HuH-7 (cell line): ENCODE measurements at places on chromosomes 1 and 21.

- no peak for DNase-seq
Observed at GRCh38 chr1:84585803-84586202, 11.6 kb upstream of the CTBS start.

GRCh38 chr1:174269989-174270651 lies 110.8 kb downstream of the RABGAP1L start:
- DNase-seq, result no peak

GRCh38 chr1:109818271-109818987 lies 54.7 kb upstream of the EPS8L3 start:
- no peak for DNase-seq

DNA sequence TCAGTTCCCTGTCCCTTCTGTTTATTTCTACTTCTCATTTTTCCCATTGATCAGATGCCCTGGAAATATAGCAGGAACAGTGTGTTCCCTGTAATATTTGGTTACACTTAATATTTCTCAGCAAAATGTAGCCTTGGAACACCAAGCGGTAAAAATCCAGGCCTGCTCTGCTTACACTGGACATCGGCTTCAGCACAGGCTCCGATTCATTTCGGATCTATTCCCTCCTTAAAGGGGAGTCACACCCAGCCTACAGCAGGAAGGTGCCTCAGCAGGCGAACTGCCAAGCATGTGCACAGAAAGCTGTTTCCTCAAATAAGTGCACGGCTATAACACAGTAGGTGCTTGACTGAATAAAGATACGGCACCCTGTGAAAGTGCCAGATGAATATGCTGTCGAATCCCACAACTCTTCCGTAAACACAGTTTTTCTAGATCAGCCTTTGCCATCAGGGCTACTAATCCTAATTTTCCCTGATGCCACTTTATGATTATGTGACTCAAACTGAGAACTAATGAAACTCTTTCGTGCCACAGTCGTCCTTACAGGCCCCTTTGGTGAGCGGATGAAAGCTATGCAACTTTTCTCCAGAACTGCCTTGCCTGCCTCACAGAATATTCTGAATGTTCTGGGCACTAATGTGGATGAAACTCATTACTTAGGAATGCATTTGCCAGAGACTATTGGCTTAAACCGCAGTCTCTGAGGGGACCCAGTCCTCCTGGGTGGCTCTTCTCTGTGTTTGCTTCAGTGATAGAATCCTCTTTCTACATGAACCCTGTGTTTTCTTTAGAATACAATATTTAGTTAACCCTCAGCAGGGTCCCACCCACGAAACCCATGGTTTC lies 275.5 kb upstream of the RUNX1 start:
- no peak for DNase-seq

DNA sequence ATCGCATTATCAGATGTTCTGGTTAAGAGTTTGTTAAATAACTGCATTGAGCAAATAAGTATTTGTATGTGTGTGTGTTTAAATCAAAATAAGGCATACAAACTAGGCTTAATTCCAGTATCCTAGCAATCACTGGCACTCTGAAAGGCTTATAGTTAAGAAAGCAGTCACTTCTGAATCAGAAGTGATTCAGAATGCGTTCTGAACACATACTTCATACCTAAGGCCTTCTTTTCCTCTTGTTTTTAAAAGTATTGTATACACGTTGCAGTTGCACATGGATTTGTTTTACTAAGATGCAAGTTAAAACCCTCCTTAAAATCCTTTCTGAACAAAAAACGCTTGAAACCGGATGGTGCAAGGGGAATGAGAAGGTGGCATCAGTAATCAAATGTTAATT lies 238.4 kb upstream of the DMRTA2 start:
- no peak for DNase-seq

DNA sequence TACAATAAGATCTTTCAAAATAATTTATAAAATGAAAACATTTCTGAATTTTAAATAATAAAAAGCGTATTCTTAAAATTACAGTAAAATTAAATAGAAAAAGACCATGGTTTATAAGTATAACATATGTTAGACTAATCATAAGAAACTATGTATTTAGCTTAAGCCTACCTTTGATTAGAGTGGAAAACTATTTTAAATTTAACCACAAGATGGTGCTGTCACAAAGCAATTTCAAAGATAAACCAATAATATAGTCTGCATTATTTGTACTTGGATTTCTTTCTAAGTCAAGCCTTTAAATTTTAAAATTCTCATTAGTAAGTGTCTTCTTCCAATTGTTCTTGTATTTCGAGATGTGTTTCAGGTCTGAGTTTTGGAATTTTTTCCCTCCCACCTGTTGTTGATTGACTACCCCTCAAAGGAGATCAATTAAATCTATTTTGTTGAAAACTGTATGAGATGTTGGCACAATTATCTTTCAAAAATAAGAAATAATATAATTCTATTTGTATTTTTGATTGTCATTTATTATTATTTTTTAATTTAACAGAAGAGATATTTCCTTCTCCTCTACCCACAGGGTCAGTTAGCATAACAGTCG lies 459.8 kb downstream of the KCNT2 start:
- no peak for DNase-seq

DNA sequence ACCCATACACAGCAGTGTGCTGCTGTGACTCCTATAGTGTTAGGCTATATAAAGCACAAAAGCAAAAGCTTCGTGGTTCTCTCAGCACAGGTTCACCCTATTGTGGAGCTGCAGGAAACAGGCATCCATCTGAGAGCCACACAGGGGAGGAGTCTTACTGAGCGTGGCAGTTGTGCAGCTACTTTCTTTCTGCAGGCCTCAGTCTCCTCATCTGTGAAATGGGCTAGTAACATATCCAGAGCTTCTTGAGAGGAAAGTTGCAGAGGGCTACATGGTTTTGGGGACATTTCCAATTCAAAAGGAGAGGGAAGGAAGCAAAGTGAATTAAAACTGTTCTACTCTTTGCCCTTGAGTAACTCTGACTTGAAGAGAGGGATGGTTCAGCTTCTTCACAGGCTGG lies 142.0 kb downstream of the FOXD2 start:
- DNase-seq, result no peak

GRCh38 chr1:213003256-213003655 lies 12.4 kb downstream of the ANGEL2 start:
- no peak for DNase-seq

- DNase-seq, result no peak
Observed at GRCh38 chr1:44694863-44695478, 20.5 kb downstream of the ARMH1 start.

- DNase-seq, result no peak
Observed at GRCh38 chr1:217642455-217642854, 11.3 kb downstream of the SPATA17 start.

- peak; percentile 36 for DNase-seq
Observed at GRCh38 chr21:33968080-33968994, 52.7 kb upstream of the ATP5PO start.

GRCh38 chr1:26739329-26739914 lies 43.6 kb downstream of the ARID1A start:
- DNase-seq, result no peak

DNA sequence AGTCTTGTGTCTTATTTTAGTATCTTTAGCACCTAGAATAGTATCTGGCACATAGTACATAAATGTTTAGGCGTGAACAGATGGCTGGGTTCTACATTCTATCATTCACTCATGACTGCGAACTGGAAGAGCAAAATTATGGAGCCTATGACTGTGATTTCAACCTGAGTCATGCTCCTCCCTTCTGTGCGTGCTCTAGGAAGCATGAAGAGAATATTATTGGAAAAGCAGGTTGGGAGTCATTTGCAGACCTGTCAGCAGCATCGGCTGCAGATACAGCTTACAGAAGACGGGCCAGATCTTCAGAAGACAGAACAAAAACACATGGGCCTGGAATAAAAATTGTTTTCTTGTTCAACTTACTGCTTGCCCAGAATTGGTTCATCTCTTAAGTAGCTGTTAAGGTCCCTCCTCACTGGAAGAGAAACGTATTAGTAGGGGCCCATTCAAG lies 344.0 kb upstream of the USP24 start:
- DNase-seq, result no peak

GRCh38 chr21:43658769-43659135 lies 536 bp downstream of the HSF2BP start:
- no peak for DNase-seq

DNA sequence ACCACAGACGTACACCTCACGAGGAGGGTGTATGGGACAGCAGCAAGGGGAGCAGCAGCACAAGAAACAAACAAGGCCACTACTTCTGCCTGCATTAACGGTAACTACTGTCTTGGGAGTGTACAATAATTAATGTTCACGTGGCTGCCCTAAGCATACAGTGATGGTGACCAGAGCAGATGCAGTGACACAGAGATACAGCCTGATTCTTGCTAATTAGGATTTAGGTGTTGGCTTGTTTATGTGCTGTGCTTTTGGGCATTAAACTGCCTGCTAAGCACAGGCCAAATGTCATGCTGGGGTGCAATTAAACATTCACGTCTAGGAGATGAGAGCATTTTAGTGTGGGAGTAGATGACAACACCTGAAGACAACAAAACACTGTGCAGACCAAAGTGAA lies 7.2 kb downstream of the ZNF669 start:
- DNase-seq, result no peak

DNA sequence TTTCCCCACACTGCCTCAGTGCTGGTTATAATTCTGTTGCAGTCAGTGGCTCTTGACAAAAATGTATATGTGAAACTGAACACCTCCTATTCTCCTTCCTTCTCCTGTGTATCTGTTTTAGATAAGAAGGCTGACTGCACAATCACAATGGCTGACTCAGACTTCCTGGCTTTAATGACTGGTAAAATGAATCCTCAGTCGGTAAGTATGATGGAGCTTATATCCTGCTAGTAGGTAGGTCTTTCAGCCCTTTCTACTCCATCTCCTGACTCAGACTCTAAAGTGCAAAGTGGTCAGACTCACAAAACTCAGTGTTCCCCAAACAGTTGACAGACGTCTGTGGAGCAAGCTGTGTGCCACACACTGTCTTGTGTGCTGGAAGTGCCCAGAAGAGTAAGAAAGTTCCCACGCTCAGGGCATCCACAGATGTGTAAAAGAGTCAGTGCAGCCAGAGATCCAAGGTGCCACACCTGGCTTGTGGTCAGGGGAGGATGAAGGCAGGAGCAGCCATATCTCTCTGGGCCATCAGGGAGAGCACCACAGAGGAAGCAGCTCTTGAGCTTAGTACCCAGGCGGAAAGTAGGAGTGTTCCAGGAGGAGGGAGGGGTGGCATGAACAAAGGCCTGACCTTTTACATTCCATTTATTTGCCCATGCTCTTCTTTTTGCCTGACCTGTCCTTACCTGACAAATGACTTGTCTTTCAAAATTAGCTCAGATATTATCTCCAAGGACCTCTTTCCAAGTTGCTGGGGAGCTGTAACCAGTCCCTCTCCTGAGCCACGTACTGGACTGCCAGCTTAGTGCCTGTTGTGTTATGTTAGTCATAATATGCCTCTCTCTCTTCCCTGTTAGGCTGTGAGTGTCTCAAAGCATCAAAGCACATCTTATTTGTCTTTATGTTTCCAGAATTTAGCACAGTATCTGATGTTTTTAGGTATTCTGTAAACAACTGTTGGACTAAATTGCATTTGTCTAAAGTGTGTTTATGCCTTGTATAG lies 14.0 kb upstream of the PODN start:
- no peak for DNase-seq

DNA sequence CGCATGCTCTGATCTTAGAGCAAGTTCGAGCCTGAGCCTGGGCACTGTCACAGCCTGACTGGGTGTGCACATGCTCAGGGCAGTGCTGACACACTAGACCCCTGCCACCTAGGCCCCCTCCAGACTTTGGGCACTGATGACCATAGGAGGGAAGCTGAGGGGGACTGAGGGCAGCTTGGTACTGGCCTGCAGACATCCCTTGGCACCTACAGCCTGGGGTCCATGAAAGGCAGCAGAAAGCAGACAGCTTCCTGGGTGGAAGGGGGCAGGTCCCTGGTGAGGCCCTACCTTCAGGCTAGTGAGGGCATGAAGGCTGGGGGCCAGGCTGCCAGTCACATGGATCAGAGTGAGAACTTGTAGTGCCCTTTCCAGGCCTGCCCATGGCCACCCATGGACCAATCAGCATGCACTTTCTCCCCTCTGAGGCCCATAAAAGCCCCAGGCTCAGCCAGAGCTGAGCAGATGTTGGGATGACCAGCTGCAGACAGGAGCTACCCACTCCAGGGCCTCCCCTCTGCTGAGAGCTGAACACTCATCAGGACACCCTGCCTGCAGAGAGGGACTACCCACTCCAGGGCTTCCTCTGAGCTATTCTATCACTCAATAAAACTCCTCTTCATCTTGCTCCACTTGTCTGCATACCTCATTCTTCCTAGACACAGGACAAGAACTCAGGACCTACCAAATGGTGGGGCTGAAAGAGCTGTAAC lies 680.8 kb downstream of the MATN1 start:
- no peak for DNase-seq

GRCh38 chr1:103525114-103525606 lies 339 bp upstream of the RNPC3 start:
- DNase-seq, result peak; percentile 31

GRCh38 chr1:171772312-171772711 lies 9.1 kb upstream of the METTL13 start:
- no peak for DNase-seq

DNA sequence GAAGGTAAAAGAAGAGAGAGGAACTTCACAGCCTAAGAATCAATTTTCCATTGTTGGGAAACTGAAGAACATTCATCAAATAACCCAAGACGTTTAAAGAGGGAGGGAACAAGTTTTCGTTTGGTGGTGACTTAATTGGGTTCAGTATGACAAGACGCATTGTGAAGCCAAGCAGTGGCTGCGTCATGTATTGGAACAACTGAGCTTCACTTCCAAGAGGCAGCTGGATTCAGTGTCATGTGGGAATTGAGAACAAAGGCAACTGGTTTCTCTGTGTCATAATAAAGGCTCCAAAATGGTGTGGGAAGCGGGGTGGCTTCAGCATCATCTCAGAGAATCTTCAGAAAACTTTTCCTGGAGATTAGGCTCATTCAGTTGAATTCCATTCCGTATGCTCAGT lies 29.8 kb upstream of the RC3H1 start:
- no peak for DNase-seq

DNA sequence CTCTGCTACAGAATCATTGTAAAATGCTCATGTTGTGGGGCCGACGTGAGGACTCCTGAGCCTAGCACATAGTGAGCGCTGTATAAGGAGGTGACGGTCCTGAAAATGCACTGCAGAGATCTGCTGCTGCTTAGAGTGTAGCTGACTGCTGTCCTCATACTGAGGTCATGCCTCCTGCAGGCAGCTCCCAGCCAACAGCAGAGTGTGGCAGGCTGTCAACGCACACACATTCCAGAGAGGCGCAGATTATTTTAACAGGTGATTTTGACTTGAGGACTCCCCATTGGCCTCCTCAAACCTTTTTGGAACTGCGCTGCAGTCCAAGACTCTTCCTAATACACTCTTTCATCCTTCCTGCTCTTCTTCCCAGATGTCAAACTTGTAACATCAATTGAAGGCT lies 119.8 kb upstream of the KCNJ6 start:
- DNase-seq, result no peak

DNA sequence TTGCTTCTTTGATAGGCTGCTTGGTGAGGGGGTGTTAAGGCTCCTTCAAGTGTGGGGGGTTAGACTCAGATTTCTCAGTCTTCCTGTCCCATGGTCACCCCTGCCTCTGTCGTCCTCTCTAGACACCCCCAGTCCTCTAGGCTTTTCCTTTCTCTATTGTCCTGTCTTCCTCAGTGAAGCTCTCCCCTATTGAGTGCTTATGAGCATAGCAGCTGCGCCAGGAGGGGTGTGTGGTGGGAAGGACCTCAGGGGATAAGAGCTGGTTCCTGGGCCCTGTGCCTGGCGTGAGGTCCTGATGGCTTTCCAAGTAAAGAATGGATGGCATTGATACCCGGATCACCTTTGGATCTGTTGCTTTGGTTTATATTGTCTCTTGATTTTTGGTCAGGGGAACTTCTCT lies 69.1 kb downstream of the DIP2A start:
- no peak for DNase-seq
